ENCODE measurements at places on chromosomes 2 and 18. TPM values are rescaled to one million over a fixed set of nuclear protein-coding genes. Genes with fewer than 3 reads are reported as not detected.

The KIF1A gene
- total RNA-seq = 0.81 TPM

The DSC2 gene
- total RNA-seq = 0.94 TPM

The RIT2 gene
- total RNA-seq = not detected

The CAPG gene
- 101 TPM for total RNA-seq

The CNTNAP5 gene
- total RNA-seq = not detected

The COL6A3 gene
- total RNA-seq = 0.07 TPM

The KRTCAP3 gene
- total RNA-seq = 0.76 TPM

The ALPI gene
- total RNA-seq = not detected

The CD226 gene
- total RNA-seq = 0.07 TPM

The GALNT5 gene
- total RNA-seq = 2.8 TPM

The NCKAP5 gene
- total RNA-seq = 0.92 TPM

The ANKRD36B gene
- 4.1 TPM for total RNA-seq

The AMER3 gene
- not detected for total RNA-seq

The POTEC gene
- total RNA-seq = not detected

The ANKRD44 gene
- 2.7 TPM for total RNA-seq

The STAM2 gene
- total RNA-seq = 9.0 TPM

The RAMP1 gene
- total RNA-seq = 0.32 TPM

The CHMP1B gene
- 46.4 TPM for total RNA-seq

The UGT1A7 gene
- 6.3 TPM for total RNA-seq

The DOCK10 gene
- 38.4 TPM for total RNA-seq

The KANSL1L gene
- 0.67 TPM for total RNA-seq

The MC4R gene
- total RNA-seq = not detected

The GPR45 gene
- not detected for total RNA-seq

The TANC1 gene
- total RNA-seq = 8.9 TPM

The PPM1G gene
- 170 TPM for total RNA-seq

The PTPN4 gene
- total RNA-seq = 16.8 TPM

The ZNF638 gene
- total RNA-seq = 64.2 TPM

The TCF4 gene
- total RNA-seq = 1.3 TPM

The ADGRF3 gene
- total RNA-seq = 0.23 TPM

The AGXT gene
- total RNA-seq = not detected

The CDK5R2 gene
- 3.0 TPM for total RNA-seq

The GREB1L gene
- total RNA-seq = 1.4 TPM

The PTPRN gene
- 1.9 TPM for total RNA-seq

The CHST9 gene
- total RNA-seq = 0.02 TPM

The FAP gene
- total RNA-seq = 0.16 TPM

The CHN1 gene
- total RNA-seq = 19.4 TPM

The MOCOS gene
- 3.6 TPM for total RNA-seq

The DLX1 gene
- total RNA-seq = 4.0 TPM

The IMPACT gene
- 14.3 TPM for total RNA-seq

The ALPG gene
- 0.15 TPM for total RNA-seq

The KATNAL2 gene
- 3.3 TPM for total RNA-seq

The ATOH8 gene
- 5.3 TPM for total RNA-seq

The CNDP1 gene
- not detected for total RNA-seq

The POTEI gene
- total RNA-seq = not detected

The SERPINB11 gene
- not detected for total RNA-seq

The SLC19A3 gene
- total RNA-seq = 2.4 TPM

The ACVR1C gene
- 0.02 TPM for total RNA-seq

Data from A549 treated with CORT108297 at 1 μM for 4 hours (cell line).